ENCODE measurements at places on chromosomes 7 and 10. TPM values are rescaled to one million over a fixed set of nuclear protein-coding genes. Genes with fewer than 3 reads are reported as not detected.

TSPAN14 gene
- 126 TPM for total RNA-seq

HOXA10 gene
- not detected for total RNA-seq

SPDYE8 gene
- 0.22 TPM for total RNA-seq

NODAL gene
- total RNA-seq: not detected

PTPN20 gene
- total RNA-seq: not detected

RBP3 gene
- total RNA-seq: not detected

NAMPT gene
- 35.2 TPM for total RNA-seq

SKIDA1 gene
- 15.3 TPM for total RNA-seq

MKX gene
- total RNA-seq: 0.31 TPM

CLCN1 gene
- 0.14 TPM for total RNA-seq

RSBN1L gene
- 23.4 TPM for total RNA-seq

GARIN1A gene
- total RNA-seq: 7.4 TPM

DPCD gene
- 36.9 TPM for total RNA-seq

DNA sequence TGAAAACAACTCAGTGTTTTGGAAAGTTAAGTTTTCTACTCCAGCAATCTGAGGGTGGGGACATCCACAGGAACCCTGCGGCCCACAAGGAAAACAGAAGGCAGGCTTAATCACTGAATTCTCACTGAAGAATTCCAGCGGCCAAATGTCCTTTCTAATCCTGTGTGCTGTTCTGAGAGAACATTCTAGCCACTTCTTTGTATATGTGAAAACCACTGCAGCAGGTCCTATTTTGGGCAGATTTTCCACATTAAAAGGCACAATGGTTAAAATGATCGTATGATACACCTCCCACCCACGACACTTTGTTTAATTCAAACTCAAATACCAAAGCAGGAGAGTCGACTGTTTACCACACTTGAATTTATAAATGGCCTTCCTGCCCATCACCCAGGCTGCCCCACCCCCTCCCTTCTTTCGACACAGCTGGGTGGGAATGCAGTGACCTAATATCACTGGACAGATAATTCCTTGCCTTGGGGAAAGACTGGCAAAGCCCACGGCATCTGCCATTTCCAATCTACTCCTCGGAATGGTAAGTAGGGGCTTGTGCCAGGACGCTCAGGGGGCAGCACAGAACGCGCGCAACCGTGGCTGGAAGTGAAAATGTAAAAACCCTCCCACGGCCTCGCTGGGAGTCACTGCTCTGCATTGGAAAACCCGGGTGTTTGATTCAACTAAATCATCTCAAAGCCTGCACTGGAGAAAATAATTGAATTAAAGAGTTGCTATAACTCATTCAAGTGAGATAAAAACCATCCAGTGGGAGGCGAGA lies 67.0 kb downstream of the CTBP2 start:
- no peak for DNase-seq

GRCh38 chr7:22142572-22142971 lies 196.9 kb upstream of the CDCA7L start:
- DNase-seq: no peak

GRCh38 chr10:17430647-17431355 lies 23.6 kb downstream of the ST8SIA6 start:
- peak; percentile 37 for DNase-seq

- no peak for DNase-seq
Measured at GRCh38 chr10:76974017-76974691, 663.5 kb downstream of the KCNMA1 start.

- DNase-seq: no peak
Measured at GRCh38 chr10:62194924-62195674, 73.5 kb downstream of the RTKN2 start.

DNA sequence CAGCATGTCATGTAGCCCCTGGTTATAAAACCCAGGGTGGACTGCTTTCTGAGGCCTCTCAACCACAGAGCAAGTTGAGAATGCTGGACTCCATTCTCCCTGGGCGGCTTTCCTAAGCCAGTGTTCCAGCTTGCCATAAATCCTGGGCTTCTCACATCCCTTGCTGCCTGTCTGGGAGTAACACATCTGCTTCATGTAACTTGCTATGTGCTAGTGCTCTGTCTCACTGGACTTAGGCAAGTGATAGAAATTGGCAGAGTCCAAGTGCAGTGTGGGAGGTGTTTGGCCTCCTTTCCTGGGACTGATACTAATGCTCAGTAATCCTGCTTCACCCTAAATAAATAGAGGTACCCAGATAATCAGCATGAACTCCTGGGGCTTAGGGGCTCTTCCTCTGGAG lies 277.1 kb upstream of the POM121L12 start:
- no peak for DNase-seq

- no peak for DNase-seq
Measured at GRCh38 chr7:12028508-12028907, 182.6 kb upstream of the TMEM106B start.

- DNase-seq: no peak
Measured at GRCh38 chr7:69638674-69639073, 40.4 kb downstream of the AUTS2 start.

DNA sequence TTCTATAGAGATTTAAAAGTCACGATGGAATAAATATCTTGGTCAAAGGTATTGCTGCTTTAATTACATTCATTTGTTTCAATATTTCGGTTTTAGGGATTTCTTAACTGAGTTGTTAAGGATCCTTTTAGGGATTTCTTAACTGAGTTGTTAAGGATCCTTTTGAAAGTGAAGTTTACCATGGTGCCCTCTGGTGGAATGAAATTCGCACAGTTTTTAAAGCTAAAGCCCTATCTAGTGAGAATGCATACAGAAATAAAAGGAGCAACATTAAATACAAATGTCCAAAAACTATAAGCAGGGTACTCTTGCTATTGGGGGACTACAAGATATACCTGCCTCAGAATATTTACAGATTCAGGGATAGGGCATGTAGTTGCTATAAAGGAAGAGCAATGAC lies 193.7 kb downstream of the RNLS start:
- DNase-seq: no peak

GRCh38 chr7:31311552-31311951 lies 29.0 kb downstream of the NEUROD6 start:
- no peak for DNase-seq

DNA sequence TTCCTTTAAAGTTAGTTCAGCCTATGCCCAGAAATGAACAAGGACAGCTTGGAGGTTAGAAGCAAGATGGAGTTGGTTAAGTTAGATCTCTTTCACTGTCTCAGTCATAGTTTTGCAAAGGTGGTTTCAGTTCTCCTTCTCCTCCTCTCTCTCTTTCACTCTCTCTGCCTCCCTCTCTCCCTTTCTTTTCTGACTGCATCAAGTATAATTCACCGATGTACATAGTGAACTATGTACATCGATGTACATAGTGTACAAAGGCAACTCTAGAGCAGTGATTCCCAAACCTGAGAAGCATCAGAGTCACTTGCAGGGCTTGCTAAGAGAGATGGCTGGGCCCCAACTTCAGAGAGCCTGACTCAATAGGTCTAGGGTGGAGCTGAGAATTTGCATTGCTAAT lies 1259.7 kb downstream of the TYW1 start:
- DNase-seq: no peak

DNA sequence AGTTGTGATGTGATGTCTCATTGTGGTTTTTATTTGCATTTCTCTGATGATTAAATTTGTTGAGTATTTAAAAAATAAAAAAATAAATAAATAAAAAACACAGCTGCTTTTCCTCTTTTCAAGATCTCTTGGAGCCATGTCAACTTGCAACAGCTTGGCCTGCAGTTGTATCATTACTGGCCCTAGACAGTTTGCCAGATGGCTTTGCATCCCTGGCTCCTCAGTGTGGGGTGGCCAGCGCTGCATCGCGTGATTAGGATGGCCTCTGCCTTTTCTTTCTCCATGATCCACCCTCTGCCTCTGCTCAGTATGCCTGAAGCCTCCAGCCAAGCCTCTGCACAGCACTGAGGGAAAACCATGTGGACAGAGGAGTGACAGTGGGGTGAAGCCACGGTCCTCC lies 96.8 kb downstream of the PPP1R3C start:
- DNase-seq: no peak

DNA sequence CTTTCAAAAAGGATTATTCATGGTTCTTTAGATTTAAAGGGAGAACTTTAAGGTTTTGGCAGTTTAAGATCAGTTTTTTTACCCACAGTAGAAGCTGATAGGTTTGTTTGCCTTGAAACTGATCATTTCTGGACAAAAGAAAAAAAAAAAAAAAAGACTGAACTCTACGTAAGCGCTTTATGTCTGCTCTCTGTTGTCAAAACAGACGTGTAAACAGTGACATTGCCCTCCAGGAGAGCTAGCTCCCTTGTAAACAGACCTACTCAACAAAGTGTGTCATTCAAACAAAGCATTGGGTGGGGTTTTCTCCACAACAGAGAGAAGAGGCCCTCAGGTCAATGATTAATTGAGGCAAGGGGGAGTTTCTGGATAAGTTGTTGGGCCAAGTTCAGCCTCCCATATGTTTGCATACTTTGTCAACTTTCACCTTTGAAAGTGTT lies 568.1 kb upstream of the LRRN3 start:
- no peak for DNase-seq

DNA sequence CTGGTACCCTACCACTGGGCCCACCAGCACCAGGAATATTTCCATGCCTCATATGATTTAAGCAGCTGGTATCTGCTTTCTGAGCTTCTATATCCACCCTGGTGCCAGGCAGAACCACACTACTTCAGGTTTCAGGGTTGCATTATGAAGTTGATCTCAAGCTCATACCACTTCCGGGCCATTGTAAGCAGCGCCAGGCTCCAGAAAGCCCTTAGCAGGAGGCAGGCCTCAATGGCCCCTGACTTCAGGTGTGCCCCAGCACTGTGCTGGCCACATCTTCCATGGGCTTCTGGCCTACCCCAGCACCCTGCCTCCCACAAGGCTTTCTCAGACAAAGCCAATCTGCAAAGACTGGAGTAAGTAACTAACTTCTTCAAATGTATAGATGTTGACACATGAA lies 391.3 kb upstream of the GRM3 start:
- DNase-seq: no peak

DNA sequence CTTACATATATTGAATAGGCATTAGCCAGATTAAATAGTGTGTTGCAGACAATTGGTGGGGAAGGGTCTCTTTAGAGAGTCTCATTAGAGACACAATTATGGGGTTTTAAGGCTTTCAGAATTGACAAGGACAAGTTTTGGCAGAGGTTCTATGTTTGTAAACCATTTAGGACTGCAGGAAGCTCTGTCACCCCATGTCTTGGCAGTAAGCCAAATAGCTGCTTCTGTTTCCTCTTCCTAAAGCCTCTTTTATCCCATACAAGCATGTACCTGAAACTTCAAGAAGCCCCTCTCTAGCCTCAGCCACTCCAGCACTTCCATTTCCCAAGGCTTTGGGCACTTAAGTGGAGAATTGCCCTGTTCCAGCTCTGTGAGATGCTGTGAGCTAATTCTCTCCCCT lies 21.8 kb upstream of the LRRC4 start:
- no peak for DNase-seq

- no peak for DNase-seq
Measured at GRCh38 chr7:41323806-41324205, 379.1 kb downstream of the INHBA start.

- no peak for DNase-seq
Measured at GRCh38 chr7:28509251-28510025, 97.1 kb downstream of the CREB5 start.

GRCh38 chr10:118369641-118370205 lies 27.6 kb upstream of the FAM204A start:
- DNase-seq: no peak

DNA sequence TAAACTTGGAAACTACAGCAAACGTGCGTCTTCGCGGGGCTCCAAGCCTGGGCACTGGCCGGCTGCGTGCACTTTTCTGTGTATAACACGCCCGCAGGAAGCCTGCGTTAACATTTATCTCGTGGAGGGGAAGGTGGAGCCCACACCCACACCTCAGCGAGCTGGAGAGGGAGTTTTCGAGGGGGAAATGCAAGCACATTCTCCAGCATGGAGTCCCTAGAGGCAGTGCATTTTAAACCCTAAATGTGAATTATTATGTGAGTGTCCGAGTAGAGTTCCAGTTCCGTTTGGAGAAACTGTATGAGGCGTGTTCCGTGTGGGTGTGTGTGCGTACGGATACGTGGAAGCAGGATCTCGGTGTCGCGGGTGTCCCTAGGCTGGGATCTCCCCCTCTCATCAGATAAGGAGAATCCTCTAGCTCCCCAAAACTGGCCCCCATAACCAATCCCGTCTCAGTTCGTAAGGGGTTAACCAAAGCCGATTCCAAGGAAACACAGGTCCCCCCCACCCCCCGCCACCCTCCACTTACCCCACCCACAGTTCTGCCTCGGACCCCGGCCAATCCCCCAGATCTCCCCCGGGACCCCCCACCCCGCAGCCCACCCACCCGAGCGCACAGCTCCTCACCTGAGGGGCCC lies 403 bp downstream of the CDK6 start:
- DNase-seq: no peak

- DNase-seq: no peak
Measured at GRCh38 chr10:118501637-118502440, 93.6 kb downstream of the PRLHR start.

- DNase-seq: no peak
Measured at GRCh38 chr7:85781606-85782005, 594.8 kb upstream of the SEMA3D start.

All from progenitor cell of endocrine pancreas (in vitro differentiated cells).